ENCODE measurements at places on chromosomes 2 and 18. TPM values are rescaled to one million over a fixed set of nuclear protein-coding genes. Genes with fewer than 3 reads are reported as not detected.

The LIMS2 gene
- total RNA-seq: 6.0 TPM

The GPR35 gene
- total RNA-seq: 0.24 TPM

The CCT4 gene
- total RNA-seq: 109 TPM

The SCTR gene
- total RNA-seq: not detected

The LYPD1 gene
- total RNA-seq: 1.6 TPM

The C2orf15 gene
- 1.9 TPM for total RNA-seq

The MARCHF4 gene
- not detected for total RNA-seq

The CAPN14 gene
- 191 TPM for total RNA-seq

The MEP1B gene
- total RNA-seq: not detected

The PPP1CB gene
- total RNA-seq: 327 TPM

The TUBA3E gene
- not detected for total RNA-seq

The ZNF892 gene
- total RNA-seq: 1.3 TPM

The COL4A3 gene
- total RNA-seq: 0.76 TPM

The ANKRD29 gene
- 11.2 TPM for total RNA-seq

The SCN3A gene
- total RNA-seq: 0.28 TPM

The DSC3 gene
- total RNA-seq: 319 TPM

The REG1B gene
- not detected for total RNA-seq

The CXCR1 gene
- 0.72 TPM for total RNA-seq

The DNER gene
- total RNA-seq: 0.60 TPM

The PDE11A gene
- total RNA-seq: not detected

The OTOS gene
- not detected for total RNA-seq

The AOX1 gene
- total RNA-seq: 5.2 TPM

The PLA2R1 gene
- total RNA-seq: 6.2 TPM

The KIF5C gene
- 0.08 TPM for total RNA-seq

The BOLL gene
- not detected for total RNA-seq

The CCDC178 gene
- 0.36 TPM for total RNA-seq

The FBXO15 gene
- total RNA-seq: 0.76 TPM

The CASP8 gene
- 22.5 TPM for total RNA-seq

The RSAD2 gene
- 1.6 TPM for total RNA-seq

The D2HGDH gene
- total RNA-seq: 20.1 TPM

The LRP1B gene
- total RNA-seq: 0.40 TPM

The DUSP2 gene
- 1.8 TPM for total RNA-seq

The C1QL2 gene
- not detected for total RNA-seq

The ABCG8 gene
- total RNA-seq: not detected

The GALNT14 gene
- total RNA-seq: 26.7 TPM

The CDH19 gene
- total RNA-seq: 0.24 TPM

The INO80D gene
- total RNA-seq: 18.8 TPM

The PARD6G gene
- total RNA-seq: 33.8 TPM

The ATF2 gene
- 18.2 TPM for total RNA-seq

The MYL12B gene
- total RNA-seq: 403 TPM

The QPCT gene
- 5.9 TPM for total RNA-seq

The APCDD1 gene
- total RNA-seq: 42.2 TPM

The TCF23 gene
- total RNA-seq: not detected

The ADD2 gene
- 0.56 TPM for total RNA-seq

The ZNF385B gene
- total RNA-seq: 0.32 TPM

The CTAGE1 gene
- not detected for total RNA-seq

The FAM210A gene
- total RNA-seq: 14.6 TPM

The AMER3 gene
- total RNA-seq: not detected

The GCKR gene
- 0.84 TPM for total RNA-seq

The METAP1D gene
- 3.5 TPM for total RNA-seq

The ANKRD62 gene
- total RNA-seq: 0.48 TPM

The TUBB6 gene
- 201 TPM for total RNA-seq

The SLC23A3 gene
- 0.64 TPM for total RNA-seq

The PFN4 gene
- total RNA-seq: 0.24 TPM

The UCN gene
- 0.56 TPM for total RNA-seq

Data from esophagus mucosa (tissue), 1 donor.